ENCODE measurements at places on chromosomes 2 and 18.

- DNase-seq = no peak
Measured at GRCh38 chr2:237445611-237446337, 31.8 kb upstream of the COL6A3 start.

GRCh38 chr2:149725234-149725633 is 137.7 kb upstream of the MMADHC start:
- no peak for DNase-seq

DNA sequence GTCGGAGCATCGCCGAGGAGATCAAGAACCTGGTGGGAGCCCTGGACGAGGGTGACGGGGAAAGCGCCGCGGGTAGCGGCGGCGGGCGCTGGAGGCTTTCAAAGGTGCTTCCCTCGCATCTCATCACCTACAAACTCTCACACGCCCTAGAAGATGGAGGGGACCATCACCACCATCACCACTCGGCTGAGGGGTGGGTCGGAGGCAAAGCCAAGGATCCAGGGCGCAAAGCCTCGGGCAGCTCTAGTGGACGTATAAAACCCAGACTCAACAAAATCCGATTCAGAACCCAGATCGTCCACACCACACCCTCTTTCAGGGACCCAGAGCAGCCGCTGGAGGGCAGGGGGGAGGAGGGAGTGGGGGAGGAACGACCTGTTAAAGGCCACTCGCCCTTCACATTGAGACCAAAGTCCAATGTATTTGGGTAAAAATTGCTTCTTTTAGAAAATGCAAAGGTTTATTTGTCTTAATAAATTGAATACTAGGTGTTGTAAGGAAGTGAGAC is 1.5 kb downstream of the SOWAHC start:
- DNase-seq = no peak

GRCh38 chr2:217714287-217714751 is 288.5 kb downstream of the TNS1 start:
- DNase-seq = peak; percentile 62

DNA sequence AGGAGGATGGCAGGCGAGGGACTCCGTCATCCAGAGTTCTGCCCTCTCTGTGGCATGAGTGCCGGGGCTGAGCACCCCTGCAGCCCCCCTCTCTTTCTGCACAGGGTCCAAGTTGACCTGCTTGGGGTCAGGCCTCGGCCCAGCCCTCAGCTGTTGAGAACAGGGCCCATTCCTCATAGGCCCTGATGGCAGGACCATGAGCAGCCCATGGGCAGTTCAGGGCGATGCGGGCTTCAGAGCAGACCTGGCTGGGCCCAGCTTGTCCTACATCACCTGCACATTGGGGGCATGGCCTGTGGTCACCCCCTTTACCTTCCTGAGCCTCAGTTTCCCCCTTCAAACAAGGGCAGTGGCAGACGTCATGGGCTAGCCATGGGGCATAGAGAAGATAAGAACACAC is 238.1 kb downstream of the SEPTIN10 start:
- no peak for DNase-seq

DNA sequence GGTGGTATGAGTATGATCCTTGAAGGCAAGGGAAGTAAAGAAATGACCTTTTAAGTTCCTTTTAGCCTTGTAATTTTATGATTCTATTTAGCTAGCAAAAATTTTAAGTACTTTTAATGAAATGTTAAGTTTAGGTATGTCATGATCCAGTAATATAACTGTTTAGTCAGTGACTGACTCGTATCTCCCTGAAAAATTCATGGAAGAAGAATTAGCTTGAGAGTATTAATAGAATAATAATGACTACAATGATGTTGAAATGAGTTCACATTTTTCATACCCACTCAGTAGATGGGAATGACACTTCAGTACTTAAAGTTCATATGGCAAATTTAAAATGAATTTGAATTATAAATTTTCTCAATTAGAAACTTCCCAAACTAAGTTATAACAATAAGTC is 14.6 kb downstream of the RAB3GAP1 start:
- no peak for DNase-seq

DNA sequence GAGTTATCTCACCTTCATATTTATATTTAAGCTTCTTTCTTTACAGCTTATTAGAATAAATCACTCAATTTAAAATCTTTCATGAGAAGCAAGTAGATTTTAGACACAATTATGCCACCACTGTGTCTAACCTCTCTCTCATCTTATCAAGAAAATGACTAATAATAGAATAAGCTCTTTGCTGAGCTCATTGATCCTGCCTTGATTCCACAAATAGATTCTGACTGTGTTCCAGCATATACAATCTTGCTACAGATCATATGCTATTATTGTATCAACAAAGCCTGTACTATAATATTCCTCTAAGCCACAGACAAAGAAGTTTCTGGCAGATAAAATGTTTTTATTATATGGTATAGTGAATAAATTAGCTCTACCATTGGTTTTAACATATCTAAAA is 168.7 kb upstream of the GULP1 start:
- no peak for DNase-seq

DNA sequence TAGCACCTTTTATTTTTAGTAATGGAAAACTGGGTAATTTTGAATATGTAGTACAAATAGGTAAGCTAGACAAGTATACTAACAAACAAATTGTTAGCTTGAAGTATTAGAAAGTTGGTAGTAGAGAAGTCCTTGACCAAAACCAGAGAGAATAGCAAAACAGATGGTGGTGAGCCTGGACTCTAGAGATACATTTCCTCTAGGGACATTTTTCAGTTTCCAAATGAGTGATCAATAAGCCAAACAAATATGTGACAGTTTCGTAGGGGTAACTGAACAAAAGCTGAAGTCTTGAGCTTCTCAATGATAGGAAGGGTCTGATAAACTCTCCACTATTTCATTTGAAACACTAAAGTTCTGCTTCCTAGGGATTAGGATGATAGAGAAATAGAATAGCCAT is 692.0 kb upstream of the FAM98A start:
- no peak for DNase-seq

GRCh38 chr2:29260142-29260772 is 145.0 kb downstream of the CLIP4 start:
- no peak for DNase-seq

GRCh38 chr2:170747921-170748320 is 22.3 kb upstream of the ERICH2 start:
- DNase-seq = no peak

- no peak for DNase-seq
Measured at GRCh38 chr18:43592269-43592668, 315.0 kb upstream of the SYT4 start.

DNA sequence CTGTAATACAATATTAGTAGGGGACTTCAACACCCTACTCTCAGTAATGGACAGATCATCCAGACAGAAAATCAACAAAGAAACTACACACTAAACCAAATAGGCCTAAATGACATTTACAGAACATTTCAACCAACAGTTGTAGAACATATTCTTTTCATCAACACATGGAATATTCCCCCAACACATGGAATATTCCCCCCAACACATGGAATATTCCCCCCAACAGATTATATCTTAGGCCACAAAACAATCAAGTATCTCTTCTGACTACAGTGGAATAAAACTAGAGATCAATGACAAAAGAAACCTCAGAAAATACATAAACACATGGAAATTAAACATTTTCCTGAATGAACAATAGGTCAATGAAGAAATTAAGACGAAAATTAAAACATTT is 187.2 kb upstream of the RBBP8 start:
- no peak for DNase-seq

- no peak for DNase-seq
Measured at GRCh38 chr18:34707670-34708069, 2.4 kb upstream of the DTNA start.

- DNase-seq = no peak
Measured at GRCh38 chr2:197147942-197148341, 162.6 kb downstream of the ANKRD44 start.

DNA sequence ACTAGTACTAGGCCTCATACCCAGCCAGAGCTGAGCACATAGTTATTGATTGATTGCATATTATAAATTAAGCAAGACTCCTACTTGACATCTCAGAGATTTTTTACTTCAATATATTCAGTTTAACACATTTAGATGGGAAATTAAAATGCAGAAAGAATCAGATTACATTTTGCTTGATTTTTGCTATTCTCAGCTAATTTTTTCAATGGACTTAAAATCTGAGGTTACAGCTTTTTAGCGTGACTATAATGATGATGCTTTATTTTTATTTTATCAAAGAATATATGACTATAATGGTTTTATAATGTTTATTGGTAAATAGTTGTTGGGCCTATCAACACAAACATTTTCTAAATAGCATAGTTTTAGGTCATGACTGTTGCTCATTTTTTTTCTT is 493.0 kb upstream of the CNTNAP5 start:
- no peak for DNase-seq

- peak; percentile 62 for DNase-seq
Measured at GRCh38 chr2:241354668-241355658, 1.1 kb upstream of the FARP2 start.

DNA sequence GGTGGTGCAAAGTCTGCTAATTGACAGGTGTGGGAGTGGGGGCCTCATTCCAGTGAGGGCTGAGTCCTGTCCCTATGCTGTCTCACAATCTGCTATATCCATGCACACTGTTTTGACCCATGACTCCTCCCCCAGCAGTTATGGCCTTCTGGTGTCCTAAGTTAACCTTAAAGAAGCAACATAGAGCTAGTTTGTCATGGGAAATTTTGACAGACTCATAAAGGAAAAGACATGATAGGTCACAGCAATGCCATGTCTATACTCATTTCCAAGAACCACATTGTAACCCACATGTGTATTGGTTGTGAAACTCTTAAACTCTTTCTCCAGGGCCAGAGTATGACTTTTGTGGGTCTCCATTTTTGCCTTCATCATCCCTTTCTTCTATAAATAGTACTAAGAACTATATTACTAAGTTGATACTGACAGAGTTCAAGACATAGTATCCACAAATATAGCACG is 78.2 kb upstream of the SLC1A4 start:
- no peak for DNase-seq

- no peak for DNase-seq
Measured at GRCh38 chr2:137946227-137946626, 18.0 kb upstream of the HNMT start.

DNA sequence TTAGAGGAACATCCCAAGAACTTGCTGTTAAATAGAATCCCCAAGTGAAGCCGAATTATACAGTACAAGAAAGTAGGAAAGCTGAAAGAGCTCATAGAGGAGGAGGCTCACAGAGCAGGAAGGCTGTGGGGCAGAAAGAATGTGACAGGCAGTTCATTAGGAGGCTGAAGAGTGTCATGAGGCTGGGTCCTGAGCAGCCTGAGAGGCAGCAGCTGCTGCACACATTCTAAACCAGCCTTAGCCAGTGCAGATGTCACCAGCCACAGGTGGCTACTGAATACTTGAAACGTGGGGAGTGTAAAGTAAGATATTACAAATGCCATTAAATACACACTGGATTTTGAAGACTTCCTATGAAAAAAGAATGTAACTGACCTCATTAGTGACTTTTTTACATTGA is 490.2 kb upstream of the KLHL29 start:
- peak; percentile 63 for DNase-seq

- DNase-seq = no peak
Measured at GRCh38 chr2:200161458-200161857, 145.0 kb upstream of the SPATS2L start.

- no peak for DNase-seq
Measured at GRCh38 chr2:24461685-24462084, 29.4 kb upstream of the NCOA1 start.

DNA sequence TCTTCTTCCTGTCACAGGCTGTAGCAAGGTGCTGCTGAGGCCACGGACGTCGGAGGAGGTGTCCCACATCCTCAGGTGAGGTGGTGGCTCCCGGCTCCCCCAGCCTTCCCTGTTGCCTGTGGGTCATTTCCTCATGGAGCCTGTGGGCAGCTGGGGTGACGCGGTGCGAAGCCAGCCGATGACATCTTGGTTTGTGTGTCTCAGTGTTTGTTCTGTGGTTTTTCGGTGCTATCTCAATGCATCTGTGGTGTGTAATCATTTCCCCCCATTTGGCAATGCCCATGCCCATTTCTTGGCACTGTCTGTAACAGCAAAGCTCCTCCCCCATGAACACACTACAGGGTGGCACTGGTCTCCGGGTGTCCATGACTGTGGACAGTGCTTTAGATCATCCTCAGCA is 6.6 kb downstream of the D2HGDH start:
- no peak for DNase-seq

- no peak for DNase-seq
Measured at GRCh38 chr18:58819051-58819450, 45.6 kb upstream of the ZNF532 start.

DNA sequence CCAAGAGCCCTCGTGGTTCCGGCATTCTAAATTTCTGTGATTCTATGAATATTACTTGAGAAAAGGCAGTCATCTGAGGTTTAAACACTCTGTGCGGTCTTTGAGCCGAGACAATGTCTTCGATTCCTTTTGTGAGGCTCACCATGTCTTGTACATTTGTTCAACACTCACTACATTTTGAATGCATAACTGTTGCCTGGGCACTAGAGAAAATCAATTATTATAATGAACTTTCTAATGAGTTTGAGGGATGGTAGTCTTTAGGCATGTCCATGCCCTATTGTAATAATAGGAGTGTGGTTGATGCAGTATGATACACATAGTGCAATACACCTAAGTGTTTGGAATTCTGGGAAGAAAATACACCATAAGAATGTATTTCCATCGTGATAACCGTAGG is 703.4 kb downstream of the MBD2 start:
- DNase-seq = no peak

DNA sequence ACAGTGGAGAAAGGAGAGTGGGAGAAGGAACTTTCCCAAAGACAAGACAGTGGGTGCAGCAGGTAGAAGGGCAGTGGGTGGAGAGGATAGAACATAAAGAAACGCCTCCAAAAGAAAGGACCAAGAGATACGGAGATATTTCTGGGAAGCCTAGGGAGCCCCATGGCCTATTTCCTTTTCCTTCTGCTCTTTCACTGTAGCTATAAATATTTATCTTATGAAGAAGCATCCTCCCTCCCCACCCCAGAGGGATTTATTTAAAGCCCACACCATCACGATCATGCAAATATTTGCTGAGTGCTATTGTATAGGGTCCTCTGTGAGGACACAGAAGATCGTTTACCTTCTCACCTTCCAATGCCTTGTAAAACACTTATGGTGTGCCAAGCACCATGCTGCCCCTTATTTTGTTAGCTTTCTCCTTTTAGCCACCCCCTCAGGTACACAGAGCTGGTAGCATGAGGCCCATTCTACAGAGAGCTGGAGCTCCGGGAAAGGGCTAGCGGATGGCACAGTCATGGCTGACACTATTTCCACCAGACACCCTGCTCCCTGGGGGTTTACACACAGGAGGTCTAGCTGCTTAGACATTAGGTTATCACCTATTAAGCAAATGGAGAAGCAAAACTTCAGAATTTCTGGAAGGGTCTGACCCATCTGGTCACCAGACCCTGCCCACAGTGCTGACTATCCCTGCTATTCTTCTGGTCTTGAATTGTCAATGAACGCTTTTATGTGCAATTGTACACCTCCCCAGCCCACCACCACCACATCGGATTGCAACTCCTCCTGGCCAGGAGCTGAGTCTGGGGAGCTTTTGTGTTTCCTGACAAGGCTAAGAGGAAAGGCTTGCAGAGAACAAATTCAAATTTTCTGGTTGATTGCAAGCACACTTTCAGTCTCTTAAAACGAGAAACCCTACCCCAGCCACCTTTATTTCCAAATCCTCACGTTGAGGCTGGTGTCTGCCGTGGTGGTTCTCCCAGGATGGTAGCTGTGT is 91.8 kb upstream of the KLF7 start:
- peak; percentile 49 for DNase-seq

All from retina (tissue), 1 donor.